NCI-H1694 (cell line): ENCODE measurements at places on chromosomes 3 and 15.

DNA sequence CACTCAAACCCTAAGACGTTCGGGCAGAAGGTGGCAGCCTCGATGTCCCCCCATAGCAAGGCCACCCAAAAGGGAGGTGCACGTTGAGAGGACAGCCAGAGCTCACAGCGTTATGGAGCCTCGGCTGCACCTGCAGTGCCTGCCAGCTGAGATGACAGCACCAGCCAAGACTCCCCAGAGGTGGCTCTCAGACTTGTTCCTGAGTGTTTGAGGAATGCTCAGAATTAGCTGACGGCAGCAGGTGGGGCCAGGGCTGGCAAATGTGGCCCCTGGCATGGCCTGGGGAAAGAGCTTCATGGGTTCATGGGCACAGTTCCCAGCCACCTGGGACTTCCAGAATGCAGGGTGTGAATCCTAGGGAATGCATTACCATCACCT lies 177.8 kb downstream of the KLF13 start:
- no peak for DNase-seq

DNA sequence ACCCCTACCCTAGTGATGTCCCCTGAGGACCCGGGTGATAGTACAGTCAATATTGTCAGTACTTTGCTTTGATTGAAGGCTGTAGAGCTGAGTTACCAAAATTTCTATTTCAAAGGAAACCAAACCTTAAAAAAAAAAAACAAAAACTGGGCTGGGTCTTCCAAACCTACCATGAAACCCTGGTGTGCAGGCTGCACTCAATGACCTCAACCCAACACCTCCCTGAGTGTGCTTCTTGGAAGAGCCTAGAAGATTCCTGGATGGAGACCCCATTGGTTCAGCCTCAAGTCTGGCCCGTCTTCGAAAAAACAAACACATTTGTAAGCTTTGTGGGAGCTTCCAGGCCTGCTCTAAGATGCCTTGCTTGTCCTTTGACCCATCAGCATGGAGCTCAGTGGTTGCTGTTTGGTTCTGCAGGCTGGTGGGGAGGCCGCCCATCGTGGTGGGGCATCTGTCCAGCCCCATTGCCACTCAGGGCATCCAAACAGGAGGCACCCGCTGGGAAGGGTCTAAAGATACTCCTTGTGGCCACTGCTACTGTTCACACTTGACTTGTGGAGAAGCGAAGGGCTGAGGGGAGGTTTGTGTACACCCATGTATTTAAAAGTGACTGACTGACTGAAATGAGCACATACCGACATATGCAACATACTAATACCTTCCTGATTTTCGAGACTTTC lies 32.2 kb downstream of the CRTAP start:
- no peak for DNase-seq

DNA sequence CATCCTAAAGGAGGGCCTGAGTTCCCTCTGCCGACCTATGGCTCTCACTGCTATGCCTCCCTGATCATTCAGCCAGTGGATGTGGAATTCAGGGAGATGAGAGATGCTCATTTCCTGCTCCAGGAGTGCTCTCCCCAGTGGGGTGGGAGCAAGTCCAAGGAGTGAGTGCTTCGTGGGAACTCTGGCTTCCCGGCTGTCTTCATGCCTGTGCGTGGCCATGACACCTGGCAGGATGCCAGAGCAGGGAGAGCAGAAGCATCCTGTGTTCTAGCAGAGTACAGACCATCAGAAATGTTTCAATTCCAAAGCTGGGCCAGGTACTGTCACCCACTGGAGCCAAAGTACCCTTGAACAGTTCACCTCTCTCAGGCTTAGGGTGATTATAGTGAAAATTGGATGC lies 45.1 kb downstream of the APH1B start:
- DNase-seq: no peak

DNA sequence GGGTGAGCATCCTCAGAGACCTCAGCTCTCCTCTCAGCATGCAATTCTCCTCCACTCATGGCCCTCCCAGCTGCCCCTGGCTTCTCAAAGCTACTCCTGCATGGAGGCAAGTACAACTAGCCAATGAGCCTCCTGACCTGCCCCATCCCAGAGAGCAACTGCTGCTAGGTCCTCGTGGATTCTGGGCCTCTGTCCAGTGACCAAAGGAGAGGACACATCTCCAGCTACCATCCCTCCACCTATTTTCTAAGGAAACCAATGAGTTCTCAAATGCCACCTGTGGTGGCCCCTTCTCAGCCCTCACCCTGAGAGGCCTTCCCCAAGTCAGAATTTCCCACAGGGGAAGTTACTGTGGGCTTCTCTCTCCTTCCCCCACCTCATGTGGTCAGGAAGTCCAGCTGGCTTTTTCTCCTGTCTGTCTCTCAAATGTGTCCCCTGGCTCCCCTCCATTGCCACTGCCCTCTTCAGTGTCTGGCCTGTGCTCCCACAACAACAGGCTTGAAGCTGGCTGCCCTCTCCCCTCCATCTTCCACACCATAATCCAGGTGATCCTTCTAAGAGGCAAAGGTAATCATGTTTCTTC lies 43.0 kb downstream of the LIPC start:
- no peak for DNase-seq

DNA sequence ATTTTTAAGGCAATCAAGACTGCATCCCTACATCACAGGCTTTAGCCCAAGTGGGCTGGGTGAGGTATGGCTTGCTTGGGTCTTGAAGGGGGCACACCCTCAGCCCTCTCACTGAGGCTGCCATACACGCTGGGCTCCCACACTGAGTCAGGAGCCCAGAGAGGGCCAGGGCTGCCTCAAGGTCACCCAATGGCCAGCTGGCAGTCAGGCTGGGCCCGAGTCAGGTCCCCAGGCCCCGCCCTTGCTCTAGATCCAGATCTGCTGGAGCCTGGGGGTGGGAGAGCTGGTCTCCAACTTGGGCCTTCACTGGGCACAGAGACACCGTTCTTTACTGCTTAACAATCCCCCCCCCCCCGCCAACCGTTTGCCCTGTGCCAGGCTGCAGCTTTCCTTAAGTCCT lies 88.1 kb downstream of the IQSEC1 start:
- no peak for DNase-seq

DNA sequence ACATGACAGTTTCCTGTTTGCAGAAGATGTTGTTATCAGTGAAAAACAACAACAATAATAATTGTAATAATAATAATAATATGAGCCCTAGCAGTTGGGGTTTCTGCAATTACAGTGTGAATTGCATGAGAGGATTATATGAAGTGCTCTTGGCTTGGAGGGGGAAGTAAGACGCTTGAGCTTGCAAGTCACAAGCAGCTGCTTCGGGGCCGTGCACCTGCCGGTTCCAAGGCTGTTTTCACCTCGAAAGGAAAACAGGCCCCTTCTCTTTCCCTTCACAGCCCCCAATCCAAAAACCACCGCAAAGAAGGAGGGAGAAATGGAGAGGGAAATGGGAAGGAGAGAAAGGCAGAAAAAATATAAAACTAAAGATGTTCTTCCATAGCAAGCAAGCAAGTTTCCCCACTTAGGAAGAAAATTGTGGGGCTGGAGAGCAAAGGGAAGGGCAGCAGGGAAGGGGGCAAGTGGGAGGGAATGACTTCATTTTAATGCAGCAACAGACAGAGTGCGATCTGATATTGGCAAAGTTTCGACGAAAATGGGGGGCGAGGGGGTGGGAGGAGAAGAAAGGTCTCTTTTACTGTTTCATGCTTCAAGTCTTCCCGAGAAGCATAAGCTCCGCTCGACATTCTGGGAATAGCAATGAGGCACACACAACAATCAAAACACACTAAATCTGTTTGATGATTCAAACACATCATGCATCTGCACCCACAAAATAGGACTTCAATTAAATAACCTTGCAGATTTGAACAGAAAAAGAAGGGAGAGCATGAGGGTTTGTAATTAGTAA lies 284.2 kb upstream of the ATP11B start:
- DNase-seq: no peak

DNA sequence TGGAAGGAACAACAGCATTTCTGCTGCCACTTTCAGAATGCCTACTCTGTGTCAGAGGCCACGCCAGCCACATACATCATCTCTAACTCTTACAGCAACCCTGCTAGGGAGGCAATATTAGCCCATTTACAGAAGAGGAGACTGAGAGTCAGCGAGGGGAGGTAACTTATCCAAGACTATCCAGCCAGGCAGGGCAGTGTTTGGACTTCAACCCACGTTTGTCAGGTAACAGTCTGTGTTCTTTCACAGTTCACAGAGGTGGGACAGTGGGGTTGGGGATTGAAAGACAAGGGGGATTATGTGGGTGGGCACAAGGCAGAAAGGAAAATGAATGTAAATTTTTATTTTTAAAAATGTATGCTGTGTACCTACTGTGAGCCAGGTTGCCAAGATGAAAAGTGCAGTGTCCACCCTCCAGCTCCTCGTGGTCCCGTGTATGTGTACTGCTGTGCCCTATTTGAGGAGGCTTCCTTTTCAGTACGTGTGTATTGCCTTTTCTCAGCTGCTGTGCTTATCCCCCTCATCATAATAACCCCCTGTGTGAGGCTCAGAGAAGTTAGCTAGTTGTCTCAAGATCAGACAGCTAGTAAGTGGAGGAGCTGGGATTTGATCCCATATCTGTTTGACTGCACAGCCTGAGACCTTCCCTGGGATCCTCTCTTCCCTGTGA lies 16.5 kb upstream of the ATP2B2 start:
- DNase-seq: no peak

DNA sequence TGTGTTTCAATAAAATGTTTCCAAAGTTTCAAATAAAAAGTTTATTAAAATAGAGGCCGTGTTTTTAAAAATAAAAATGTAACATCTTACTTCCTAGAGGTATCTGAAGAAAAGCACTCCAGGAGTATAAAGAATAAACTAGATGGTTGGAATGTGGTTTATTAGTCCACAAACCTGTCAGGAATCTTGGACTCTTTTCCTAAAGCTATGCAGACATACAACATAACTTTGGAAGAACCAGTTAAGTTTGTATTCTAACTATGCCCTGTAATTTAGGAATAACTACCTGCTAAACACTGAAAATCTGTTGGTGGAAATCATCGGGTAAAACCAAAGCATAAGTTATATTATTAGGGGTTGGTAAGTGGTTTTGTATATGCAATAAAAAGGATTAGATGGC lies 51.6 kb downstream of the PPARG start:
- DNase-seq: no peak

- DNase-seq: no peak
These were observed 2.2 kb upstream of the CRTAP start for GRCh38 chr3:33111581-33111980.

DNA sequence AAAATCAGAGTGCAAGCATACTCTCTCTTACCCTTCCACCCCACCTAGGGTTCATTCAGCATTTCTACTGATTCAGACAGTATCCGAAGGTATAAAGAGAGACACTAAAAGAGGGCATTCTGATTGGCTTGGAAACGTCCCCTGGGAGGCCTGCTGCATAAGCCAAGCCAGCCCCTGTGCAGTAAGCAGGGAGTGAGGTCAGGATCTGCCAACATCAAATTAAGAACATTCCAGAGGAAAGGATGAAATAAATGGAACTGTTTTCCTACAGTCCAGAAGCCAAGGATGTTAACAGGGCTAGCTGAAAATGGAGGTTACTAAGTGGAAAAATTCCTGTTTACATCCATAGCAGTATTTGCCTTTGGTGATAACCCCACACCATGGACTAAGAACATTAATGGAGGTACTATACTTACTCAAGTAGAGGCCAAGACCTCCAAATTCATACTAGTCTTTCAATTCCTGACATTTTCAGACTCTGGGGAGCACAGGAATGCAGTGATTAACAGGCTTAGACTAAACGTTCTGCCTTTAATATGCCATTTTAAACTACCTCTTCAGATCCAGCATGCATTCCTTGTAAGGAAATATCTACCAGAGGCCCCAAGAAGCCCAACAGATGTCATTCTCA lies 34.5 kb downstream of the NPTN start:
- DNase-seq: no peak

- DNase-seq: no peak
These were observed 390.5 kb downstream of the DIPK2A start for GRCh38 chr3:144362126-144362525.

DNA sequence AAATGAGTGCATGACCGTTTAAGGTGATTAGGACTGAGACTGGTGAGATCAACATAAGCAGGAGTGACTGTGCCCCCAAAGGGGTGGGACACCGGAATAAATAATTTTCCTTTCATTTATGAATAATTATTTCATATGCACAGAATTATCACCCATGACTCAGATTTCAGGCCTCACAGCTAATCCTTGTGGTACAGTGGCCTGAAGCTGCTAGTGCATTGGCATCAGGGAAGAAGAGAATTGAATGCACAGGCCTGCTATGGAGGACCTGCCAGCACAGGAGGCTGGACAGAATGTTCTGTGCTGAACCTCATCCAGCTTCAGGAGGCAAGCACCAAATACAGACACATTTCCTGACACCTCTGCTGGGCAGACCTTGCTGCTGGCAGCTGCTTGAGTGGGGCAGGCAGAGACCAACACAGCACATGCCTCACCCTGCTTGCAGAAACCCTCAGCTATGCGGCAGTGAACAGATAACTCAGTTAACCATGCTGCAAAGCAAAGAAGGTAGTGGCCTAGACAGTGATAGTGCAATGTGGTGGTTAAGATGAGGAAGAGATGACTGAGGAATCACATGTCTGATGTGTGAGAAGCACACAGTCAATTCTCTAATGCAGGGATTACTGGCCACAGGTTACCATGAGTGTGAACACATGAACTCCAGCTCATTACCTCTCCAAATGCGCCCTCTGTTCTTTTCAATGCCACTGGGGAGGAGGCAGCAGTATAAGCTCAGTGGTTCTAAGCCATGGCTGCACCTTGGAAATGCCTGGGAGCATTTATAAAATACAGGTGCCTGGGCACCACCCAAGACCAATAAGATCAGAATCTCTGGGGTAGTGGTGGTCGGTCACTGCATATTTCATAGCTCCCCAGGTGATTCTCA lies 68.1 kb upstream of the SCN5A start:
- no peak for DNase-seq

- no peak for DNase-seq
These were observed 100.6 kb downstream of the OXNAD1 start for GRCh38 chr3:16365491-16366128.

DNA sequence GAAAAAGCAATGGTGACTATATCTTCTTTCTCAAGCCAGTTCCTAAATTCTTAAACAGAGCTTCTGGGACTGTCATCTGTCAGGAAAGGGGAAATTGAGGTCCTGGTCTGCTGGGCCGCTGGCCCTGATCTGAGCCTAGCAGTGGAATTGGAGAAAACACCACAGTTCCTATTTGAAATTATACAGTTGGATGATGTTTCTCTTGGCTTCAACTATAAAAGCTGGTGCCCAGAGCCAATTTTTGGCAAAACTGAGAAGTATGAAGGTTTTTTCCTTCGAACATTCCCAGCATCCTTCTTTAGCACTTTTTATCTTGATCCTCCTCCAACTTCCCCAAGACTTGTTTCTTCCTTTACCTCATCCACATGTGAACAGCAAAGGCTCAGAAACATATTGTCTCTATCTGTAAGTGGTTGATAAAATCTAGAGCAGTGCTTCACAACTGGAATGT lies 83.9 kb downstream of the CD47 start:
- no peak for DNase-seq
